ENCODE measurements at places on chromosomes 2 and 18.

DNA sequence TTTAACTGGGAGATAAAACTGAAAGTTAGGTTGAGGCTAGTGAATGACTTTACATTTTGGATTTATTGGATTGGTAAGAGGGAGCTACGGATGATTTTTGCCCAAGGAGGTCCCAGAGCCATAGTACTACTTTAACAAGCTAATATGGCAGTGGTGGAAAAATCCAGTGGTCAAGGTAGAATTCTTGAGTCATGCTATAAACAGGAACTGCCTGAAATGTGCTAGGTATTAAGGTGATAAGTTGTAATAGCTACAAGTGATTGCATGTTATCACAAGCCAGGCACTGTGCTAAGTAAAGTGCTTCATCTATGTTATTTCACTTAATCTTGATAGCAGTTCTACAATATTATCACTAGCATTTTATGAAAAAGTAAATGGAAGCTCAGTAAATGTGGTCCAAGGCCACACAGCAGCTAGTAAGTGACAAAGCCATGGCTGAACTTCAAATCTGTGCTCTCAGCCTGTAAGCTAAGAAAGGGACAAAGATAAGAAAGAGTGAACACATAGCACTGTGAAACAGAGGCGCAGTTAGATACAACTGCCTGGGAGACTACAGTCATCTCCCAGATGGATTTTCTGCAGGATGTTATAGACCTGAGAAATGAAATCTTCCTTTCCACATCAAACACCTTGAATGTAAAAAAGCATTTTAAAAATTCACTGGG lies 469.6 kb downstream of the TGIF1 start:
- DNase-seq, result no peak

DNA sequence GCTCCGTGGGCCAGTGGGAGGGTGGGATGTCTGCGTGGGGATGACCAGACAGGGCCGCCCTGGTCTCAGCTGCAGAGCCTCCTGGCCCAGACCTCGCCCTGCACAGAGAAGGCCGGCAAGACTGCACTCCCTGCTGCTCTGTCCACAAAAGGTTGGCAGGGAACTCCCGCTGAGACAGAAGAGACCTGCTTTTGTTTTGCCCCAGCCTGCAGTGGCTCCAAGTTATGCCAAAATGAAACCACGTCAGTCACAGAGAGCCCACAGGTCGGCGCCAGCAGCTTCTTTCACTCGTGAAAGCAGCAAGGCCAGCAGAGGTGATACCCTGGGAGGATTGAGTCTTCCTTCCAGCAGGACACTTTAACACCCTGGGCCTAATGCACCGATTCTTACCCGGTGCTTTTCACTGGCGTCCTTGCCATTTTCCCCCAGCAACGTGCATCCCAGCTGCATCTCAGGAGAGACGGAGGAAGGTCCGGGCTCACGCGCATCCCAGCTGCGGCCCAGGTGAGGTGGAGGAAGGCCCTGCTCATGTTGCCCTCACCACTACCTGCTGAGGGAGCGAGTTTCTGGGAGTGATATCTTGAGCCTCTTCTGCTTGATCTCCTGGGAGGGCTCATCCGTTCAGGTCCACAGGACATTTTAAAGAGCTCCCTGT lies 22.1 kb upstream of the CTDP1 start:
- DNase-seq, result no peak

DNA sequence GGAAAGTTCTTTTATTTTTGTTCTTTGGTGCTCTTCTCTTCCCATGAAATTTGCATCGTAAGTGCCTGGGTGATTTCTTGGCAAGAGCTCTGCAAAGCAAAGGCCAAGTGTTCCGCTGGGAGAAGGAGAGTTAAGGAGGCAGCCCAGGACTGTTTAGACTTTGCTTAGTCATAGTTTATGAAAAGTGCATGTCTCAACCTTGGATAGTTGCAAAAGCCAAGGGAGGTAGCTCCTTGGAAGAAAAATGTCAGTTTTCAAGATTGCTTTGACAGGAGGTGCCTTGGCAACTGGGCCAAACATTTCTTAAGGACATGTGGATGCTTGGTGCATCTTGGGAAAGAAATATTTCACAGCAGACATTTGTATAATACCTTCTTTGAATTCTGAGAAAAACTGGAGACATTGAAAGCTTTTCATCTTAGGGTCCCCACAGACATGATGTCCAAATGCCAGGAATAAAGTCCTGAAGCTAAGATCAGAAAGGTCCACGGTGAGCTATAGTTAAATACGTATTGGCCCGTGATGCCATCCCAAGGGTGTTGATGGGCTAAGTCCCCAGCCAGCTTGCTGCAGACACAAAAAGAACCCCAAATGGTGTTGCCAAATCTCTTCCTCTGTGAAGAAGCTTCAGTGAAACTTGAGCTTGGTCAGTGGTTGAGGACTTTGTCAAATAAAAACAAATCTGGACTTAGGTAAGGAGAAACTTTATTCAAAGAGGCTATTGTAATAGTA lies 96.3 kb upstream of the THUMPD2 start:
- DNase-seq, result no peak

GRCh38 chr18:11909061-11909455 lies 941 bp upstream of the MPPE1 start:
- DNase-seq, result no peak

DNA sequence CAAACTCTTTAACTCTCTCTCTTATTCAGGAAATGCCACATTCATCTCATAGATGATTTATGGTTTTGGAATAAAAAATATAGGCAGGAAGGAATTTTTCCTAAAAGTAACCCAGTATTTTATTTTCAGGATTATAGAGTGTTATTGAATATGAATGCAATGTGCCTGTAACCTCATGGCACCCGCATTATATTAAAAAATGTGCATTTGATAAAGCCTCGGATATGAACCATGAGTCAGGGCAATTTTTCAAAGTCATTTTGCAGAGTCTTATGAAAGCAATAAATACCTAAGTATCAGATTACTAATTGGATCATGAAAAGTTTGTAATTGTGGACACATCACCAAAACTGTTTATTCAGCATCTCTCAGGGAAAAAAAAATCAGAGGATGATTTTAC lies 573.8 kb downstream of the TSN start:
- DNase-seq, result no peak

GRCh38 chr2:64698177-64698643 lies 44.5 kb upstream of the SERTAD2 start:
- DNase-seq, result no peak

GRCh38 chr18:79584491-79585394 lies 94.9 kb upstream of the CTDP1 start:
- DNase-seq, result no peak

DNA sequence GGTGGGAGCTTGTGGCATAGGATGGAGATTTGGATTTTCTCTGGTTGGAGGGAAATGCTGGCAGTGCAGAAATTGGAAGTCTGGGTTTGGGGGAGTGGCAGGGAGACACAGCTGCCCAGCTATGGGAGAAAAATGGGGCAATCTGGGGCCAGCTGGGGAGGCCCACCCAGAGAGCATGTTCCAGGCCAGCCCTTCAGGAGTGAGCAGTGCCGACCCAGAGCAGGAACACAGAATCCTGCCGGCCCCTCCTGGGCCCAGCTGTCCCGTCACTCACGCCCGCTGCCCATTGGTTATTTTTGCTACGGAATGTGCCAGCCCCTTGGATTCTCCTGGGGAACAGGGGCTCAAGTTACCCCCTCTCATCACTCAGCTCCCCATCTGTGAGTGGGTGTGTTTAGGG lies 4.9 kb downstream of the SPEG start:
- DNase-seq, result no peak

GRCh38 chr2:121699421-121700333 lies 37.0 kb downstream of the NIFK start:
- DNase-seq, result no peak

DNA sequence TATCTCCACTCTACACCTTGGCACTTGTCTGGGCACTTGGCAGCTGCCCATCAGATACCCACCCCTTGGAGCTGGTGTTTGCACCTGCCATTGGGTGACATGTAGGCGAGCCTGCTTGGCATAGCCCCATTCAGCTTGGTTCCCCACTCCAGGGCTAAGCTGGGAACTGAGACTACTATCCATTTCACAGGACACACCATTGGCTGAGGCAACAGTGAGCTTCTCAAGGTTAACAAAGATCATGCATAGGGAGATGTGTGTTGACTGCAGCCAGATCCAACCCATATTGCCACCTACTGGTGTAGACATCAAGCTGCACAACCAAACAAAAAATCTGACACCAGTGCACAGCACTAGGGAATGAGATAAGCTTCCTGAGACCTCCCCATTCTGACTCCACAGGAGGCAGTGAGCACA lies 1389.8 kb upstream of the TMEFF2 start:
- DNase-seq, result no peak

DNA sequence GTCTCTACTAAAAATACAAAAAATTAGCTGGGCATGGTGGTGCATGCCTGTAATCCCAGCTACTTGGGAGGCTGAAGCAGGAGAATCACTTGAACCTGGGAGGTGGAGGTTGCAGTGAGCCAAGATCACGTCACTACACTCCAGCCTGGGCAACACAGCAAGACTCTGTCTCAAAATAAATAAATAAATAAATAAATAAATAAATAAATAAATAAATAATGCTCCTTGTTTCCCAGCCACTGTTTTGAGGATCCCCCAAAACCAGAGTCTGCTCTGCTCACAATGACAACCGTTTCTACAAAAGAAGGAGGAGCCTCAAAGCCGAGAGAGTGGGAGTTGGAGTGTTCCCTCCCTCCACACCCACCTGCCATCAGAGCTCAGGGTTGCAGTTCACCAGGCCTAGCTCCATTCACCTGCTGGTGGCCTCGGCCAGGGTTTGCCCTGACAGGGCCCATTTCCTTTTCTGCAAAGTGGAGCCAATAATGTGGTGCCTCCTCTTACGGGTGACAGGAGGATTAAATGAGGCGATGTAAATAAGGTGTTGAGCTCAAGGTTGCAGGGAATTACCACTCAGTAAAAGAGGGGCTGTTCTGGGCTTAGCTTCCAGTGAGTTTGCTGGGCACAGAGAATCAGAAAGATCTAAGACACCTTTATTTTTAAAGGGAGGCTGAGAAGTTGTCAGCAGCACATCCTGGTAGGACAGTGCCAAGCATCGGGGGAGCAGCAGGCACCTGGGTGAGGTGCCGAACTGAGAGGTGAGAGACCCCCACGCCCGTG lies 25.5 kb downstream of the CRACDL start:
- no peak for DNase-seq

- DNase-seq, result no peak
These were observed 341.6 kb downstream of the RIT2 start for GRCh38 chr18:42773870-42774269.

- DNase-seq, result no peak
These were observed 172.1 kb downstream of the ANKRD44 start for GRCh38 chr2:197138506-197138905.

GRCh38 chr18:60010513-60010912 lies 110.7 kb downstream of the PMAIP1 start:
- no peak for DNase-seq

DNA sequence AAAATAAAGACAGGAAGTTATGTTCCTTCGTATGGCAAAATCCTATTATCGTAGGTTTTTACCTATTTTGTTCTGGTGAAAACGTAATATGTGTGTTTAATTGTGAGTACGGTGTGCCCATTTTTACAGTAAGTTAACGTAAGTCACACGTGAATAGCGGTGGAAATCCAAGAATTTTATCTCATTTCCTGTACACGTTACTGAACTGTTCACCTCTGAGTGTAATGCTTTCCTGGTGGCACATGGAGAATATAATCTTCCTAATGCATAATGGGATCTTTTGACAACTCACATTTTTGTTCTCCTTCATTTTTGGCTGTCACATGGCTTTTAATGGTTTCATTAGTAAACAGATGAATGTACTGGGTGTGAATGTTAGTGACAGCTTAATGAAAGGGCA lies 28.2 kb downstream of the BCL2L11 start:
- no peak for DNase-seq

- no peak for DNase-seq
These were observed 316.2 kb downstream of the GBX2 start for GRCh38 chr2:235851828-235852525.

Measured in NCI-H1930 (cell line).